ENCODE measurements at places on chromosomes 4 and X.

GRCh38 chr4:52743444-52744019, 7.7 kb downstream of the ERVMER34-1 start:
- no peak for DNase-seq

- no peak for DNase-seq
Observed at GRCh38 chrX:125005863-125006262, 313.8 kb upstream of the TEX13C start.

DNA sequence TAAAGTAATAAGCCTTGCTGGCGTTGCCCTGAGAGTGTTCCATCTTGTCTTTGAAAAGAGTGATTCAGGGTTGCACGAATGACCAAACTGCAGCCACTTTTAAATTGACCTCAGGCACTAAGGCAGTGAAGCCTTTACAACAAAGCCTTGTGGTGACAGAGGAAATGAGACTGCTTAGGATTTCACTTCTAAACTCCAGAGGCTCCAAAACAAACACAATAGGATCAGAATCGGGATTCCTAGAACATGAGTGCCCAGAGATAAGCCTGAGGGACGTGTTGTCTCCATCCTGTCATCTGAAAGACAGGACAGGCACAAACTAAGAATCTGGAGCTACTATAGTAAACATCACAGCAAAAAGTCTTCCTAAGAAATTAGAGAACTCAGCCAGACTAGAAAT, 405.2 kb downstream of the PPARGC1A start:
- DNase-seq, result no peak

DNA sequence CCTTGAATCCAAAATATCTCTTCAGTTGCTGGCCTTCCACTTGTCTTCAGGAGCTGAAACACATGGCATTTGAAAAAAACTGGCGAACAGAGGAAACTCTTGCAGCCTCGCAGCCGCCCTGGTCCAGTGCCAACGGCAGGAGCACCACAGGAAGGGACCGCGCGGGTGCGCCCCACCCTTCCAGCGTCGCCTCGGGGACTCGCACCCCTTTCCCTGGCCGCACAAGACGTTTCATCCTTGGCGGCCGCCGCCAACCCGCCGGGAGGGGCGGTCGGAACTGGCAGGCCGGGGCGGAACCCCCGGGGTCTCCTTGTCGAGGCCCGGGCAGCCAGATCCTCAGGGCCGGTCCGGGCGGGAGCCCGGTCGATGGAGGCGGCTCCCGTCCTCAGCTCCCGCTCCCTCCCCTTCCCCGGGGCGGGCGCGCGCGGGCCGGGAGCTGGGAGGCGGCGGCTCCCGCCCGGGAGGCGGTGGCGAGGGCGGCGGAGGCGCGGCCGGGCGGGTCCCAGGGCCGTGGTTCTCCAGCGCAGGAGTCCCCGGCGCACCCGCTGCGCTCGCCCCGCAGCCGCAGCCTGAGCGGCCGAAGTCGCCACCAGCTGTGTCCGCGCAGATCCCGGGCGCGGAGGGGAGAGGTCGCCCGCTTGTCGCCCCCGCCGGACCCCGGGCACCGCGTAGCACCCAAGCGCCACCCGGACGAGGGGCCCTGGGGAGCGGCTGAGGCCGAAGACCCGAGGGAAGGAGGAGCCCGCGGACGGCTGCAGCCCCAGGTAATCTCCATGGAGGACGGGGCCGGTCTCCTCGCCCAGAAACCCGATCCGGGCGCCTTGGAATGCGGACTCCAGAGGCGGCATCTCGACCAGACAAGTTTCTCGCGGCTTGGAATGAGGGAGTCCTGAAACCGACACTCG, 886 bp upstream of the NDST3 start:
- DNase-seq, result peak; percentile 25

DNA sequence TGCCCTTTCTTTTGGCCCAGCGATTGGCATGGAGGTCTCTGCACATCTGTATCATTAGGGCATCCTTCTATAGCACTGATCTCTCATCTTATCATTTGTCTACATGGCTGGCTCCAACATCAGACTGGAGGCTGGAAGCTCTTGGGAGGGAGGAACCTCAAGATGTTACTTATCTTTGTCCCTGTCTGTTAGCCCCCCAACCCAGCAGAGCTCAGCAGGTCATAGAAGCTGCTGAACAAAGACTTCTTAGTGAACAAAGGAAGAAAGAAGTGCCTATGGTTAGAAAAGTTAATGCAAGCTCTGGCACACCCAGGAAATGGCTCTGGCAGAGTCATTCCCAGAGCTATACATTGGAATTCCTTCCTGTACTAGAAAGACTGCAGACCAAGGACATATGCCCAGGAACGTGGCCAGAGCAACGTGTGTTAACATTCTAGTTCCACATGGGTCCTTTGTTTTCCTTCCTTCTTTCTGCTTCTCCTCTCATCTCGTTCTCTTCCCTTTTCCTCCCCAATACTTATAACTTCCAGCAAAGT, 74.0 kb downstream of the SEL1L3 start:
- no peak for DNase-seq

- no peak for DNase-seq
Observed at GRCh38 chr4:98604723-98605122, 53.7 kb downstream of the TSPAN5 start.

- DNase-seq, result no peak
Observed at GRCh38 chrX:154046940-154047610, 27.4 kb upstream of the IRAK1 start.

DNA sequence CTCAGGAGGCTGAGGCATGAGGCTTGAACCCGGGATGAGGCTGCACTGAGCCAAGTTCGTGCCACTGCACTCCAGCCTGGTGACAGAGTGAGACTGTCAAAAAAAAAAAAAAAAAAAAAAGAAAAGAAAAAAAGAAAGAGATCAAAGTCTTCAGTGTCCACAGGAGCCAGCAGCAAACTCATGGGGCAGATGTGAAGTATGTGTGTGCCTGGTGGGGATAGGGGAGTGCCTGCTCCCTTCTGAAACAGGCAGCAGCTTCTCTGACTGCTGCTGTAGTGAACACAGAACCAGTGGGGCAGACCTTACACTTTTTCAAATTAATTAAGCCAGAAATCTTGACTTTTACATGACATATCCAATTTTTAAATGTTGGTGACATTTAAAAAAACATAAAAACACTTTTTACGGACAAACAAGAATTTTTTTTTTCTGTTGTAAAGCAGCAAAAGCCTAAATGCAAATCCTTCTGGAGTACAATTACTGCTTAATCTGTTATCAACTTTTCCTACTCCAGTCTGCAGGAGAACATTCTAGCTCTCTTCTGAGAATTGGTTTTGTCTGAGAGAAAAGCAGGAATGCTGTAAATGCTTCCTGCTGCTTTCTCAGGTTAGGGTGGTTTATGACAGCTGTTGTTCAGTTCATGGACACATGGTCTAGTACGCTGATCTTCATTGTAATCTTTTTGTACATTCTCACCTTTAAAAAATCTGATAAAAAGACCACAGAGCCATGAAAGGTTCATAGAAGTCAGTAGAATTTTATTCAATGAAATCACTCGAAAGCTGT, 311.1 kb downstream of the CAMK2D start:
- no peak for DNase-seq

- DNase-seq, result no peak
Observed at GRCh38 chrX:19331831-19332230, 11.9 kb upstream of the PDHA1 start.

DNA sequence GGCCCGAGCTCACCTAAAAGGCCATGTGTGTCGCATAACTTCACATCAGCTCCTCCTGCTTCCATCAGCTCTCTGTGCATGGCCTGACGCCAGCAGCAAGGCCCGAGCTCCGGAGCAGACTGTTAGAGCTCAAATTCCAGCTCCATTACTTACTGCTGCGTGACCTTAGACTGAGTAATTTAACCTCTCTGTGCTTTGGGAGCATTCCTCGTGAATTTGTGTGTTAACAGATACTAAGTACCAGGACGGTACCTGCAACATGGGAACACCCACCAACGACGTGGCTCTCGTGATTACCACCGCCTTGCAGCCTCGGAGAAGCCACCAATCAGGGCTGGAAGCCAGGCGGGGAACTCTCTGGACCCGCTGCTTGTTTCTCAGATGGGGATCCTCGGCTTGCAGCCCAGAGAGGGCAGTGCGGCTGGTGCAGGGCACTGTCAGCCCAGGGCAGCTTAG, 12.9 kb downstream of the LETM1 start:
- no peak for DNase-seq

- DNase-seq, result no peak
Observed at GRCh38 chr4:76654791-76655190, 219.8 kb downstream of the SHROOM3 start.

DNA sequence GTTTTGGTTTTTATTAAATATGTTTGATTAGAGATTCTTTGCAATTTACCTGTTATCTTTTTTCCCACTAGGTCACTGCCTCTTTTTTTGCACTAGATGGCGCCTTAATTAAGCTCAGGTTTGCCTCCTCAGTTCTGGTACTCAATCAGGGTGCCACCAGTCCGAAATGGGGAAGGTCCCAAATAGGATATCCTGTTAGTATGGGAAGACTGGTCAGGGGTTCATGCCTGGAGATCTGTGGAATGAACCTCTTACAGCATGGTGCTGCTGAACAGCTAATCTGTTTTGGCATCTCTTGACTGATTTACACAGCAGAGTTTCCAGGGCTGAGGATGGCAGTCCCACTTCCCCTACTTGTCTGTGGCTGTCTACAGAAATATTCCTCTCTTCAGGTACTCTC, 24.2 kb upstream of the VSIG1 start:
- DNase-seq, result peak; percentile 24

DNA sequence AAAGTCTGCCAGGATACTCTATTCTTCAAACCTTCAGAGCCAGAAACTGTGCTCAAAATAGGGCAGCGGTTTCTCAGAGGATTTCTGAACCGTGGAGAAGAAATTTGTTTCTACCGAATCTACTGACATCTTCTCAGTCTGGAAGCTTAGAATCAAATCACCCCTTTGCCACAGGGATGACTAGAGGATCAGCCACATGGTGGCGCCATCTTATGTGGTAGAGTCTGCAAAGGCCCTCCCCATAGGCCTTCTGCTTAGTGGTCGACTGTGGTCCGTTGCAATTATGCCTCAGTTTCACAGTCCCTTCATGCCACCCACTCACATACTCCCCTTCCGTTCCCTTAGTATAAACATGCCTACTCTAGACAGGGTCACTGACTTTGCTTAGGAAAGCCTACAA, 680.7 kb upstream of the SPANXN1 start:
- no peak for DNase-seq

GRCh38 chrX:68203211-68203610, 230.1 kb downstream of the OPHN1 start:
- DNase-seq, result no peak

DNA sequence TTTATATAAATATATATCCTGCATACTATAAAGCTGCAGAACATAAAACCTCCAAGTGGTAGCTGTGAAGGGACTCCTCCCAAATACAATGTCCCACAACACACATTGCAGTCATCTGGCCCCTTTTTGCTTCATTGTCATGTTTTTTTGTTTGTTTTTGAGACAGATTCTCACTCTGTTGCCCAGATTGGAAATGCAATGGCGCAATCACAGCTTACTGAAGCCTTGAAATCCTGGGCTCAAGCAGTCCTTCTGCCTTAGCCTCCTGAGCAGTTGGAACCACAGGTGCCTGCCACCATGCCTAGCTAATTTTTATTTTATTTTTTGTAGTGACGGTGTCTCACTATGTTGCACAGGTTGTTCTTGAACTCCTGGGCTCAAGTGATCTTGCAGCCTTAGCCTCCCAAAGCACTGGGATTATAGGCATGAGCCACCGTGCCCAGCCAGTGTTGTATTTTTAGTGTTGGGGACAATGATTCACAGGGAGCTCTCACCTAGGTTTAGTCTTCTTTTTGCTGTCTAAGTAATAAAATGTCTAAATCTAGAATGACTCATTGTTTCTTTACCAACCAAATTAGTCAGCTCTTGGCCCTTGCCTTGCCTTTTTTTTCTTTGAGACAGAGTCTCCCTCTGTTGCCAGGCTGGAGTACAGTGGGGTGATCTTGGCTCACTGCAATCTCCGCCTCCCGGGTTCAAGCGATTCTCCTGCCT, 24.0 kb upstream of the XIAP start:
- DNase-seq, result no peak

DNA sequence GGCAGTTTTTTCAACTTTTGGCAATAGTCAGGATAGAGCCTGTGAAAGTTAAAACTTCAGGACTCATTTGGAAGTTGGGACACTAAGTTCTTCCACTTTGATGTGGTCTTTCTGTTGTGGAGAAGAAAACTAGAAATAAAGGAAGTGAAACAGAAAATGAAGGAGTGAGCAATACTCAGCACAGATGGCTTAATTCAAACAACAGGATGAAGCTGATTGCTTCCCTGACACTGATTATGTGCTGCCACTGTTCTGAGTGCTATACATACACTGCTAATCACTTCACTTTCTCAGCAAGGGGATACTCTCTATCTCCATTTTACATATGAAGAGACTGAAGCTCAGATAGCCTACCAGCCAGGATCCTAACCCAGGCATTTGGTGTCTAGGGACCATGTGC, 235.1 kb upstream of the CPEB2 start:
- DNase-seq, result no peak

DNA sequence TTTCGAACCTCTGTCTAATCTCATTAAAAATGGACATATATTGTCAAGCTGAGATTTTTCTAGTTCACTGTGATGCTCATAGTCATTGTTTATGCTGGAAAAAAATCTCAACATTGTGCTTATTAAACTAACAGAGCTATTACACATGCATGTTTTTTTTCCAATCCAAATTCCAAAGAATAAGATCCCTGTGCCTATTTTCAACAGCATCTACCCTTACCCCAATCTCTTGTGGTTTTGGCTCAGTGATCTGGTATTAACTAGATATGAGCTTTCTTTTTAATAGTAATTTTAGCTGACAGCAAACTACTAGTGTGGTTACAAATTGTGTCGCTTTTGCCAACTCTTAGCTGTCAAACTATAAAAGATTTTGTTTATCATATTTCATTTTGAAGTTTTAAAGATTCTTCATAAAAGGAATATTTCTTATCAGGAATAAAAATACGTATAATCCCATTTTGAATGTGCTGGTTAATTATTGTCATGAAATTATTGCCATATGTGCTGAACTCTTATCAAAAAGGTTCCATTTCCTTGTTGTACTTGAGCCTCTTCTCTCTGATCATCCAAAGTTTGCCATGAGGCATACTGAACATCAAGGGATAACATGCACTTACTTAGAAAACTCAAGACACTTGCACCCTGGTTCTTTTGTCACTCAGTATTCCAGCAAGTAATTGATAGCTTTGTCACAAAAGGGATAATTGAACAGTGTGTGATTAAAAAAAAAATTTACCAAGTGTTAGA, 241.2 kb downstream of the ARHGAP24 start:
- DNase-seq, result no peak

DNA sequence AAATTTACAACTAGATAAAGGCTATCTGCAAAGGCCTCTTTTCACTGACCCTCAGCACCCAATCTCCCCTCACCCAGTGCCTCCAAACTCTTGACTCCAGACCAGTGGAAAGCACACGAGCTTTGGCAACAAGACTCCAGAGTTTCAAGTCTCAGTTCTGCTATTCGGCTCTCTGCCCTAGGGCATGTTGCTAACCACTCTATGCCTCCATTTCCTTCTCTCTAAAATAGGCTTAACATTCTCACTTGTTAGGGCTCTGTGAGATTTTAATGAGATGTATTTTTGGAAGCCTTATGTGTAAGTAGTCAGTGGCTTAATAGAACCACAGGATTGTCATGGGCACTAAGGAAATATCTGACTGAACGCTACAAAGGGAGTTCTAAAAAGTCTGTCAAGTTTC, 116.5 kb upstream of the IQCM start:
- DNase-seq, result no peak

GRCh38 chr4:69689599-69689998, 36.6 kb upstream of the UGT2A1 start:
- peak; percentile 23 for DNase-seq
